ENCODE measurements at places on chromosomes 3 and 15.

DNA sequence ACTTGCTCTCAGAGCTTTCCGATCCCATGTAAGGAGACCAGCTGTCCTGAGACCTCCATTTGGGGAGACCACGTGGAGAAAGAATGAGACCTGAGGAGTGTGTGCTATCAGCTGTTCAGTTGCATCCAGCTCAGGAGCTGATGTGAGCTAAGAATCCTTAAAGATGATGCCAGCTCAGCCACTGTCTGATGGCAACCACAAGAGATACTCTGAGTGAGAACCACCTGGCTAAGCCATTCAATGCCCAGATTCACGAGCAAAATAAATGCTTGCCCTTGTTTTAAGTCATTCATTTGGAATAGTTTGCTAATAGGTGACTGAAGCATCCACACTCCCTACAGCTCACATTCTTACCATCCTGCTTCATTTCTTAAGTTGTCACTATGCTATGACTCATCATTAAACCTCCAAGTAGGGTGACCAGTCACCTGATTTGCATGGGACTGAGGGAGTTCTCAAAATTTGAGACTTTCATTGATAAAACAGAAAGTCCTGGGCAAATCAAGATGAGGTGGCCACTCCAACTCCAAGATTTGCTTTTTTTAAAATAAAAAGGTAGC is 56.4 kb downstream of the SPTSSB start:
- no peak overlapping the region for H3K4me3 ChIP-seq
- no peaks in the 10 kb centered on the region for H3K4me1 ChIP-seq
- H3K36me3 ChIP-seq, result no peaks in the 10 kb centered on the region
- H3K27me3 ChIP-seq, result no peaks in the 10 kb centered on the region

DNA sequence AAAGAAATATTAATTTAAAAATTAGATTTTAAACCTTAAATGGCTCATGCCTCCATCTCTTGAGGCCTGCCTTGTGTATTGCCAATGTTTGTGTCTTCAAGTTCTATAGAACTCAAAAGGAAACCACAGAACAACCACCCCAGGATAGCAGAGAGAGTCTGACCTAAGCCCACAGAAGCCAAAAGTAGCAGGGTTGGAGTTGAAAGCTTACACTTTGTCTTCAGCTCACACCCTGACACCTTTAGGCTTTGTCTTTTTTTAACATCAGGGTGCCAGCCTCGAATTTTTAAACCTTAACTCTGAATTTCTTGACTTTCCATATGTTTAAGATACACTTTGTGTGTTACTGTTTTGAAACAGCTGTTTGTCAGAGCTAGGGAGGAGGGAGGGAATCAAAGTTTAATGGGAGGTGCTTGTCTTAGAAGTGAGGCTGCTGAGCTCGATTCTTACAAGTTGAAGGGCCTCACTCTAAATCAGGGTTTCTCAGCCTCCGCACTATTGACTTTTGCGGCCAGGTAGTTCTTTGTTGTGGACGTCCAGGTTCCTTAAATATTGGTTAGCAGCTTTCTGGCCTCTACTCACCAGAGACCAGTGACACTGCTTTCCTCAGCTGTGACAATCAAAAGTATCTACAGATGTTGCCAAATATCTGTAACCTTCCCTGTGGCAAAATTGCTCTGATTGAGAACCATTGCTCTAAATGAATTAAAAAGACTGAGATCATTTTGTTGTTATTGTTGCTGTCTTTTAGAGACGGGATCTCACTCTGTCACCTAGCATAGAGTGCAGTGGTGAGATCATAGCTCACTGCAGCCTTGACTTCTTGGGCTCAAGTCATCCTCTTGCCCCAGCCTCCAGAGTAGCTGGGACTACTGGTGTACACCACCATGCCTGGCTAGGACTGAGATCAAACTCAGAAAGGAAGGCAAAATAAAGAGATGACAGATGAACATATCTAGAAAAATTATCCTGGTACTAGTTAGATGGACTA is 139.2 kb upstream of the EOMES start:
- no peaks in the 10 kb centered on the region for H3K4me1 ChIP-seq
- no peak for ATAC-seq
- H3K4me3 ChIP-seq, result no peak overlapping the region
- H3K27ac ChIP-seq, result no peak overlapping the region

DNA sequence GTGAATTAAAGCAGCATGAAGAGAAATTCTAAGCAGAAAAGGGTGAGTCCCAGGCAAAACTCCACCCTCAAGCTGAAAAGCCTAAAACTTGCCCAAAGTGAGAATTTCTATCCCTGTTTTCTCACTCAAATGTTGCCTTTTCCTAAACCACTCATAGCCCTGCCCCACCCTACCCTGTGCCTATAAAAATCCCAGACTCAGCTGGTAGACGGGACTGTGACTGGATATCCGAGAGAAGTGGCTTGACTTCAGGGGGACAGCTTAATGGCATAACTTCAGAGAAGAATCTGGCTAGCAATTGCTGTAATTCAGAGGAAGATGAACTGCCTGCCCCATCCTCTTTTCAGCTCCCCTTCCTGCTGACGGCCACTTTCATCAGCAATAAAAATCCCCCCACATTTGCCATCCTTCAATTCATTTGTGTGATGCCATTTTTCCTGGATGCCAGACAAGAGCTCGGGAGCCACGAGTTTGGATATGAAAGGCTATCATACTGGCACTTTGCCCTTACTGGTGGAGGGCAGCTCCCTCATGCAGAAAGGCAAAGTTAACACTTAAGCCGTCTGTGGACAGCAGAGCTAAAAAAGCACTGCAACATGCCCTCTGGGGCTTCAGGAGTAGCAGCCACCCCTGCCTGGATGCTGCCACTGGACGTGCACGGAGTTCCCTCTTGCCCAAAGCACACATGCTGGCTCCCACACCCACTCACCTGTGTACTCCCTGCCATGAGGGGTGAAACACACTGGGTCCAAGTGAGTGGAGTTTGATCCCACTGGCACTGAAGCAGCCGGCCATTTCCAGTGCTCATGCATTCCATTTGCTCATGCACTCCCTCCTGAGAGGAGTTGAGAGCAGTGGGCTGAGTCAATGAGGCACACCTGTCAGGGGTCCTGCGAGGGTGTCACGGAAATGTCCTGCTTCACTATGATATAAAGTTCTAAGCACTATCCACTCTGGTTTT is 670.6 kb downstream of the PLOD2 start:
- no peak for ATAC-seq
- H3K27ac ChIP-seq, result no peak overlapping the region

DNA sequence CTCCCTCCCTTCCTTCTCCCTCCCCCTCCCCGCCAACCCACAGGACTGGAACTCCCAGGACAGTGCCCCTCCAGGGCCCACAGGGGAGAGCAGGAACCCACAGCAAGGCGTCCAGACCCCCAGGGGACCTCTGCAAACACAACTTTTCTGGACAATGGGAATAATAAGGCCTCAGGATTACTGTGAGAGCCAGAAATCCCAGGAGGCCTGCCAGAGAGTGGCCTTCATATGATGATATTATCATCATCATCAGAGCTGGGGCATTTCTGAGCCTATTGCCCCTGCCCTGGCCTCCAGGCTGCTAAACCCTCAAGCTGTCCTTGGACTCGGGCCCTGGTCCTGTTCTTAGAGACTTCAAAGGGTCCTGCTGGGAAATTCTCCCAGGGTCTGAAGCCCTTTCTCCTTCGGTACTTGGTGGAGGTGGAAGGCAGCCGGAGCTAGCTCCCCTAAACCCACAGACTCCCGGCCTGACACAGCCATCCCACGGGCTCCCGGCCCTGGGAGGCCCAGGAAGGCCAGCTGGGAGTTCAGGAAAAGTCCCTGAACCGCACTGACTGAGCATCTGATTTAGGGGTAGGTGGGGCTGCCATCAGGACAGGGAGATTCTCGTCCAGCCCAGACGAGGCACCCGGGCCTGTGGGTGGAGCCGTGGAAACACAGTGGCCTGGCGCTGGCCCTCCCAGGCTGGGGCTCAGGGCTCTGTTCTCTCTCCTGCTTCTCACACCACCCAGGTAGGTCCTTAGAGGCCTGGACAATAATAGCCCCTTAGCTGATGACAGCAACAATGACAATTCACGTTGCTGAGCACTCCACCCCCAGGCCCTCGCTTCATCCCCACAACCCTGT is 4.9 kb downstream of the CALML4 start:
- peaks cover 26% of the 10 kb centered on the region for H3K4me1 ChIP-seq
- no peaks in the 10 kb centered on the region for H3K36me3 ChIP-seq
- H3K4me3 ChIP-seq, result no peak overlapping the region

- peaks cover 14% of the 10 kb centered on the region for H3K4me1 ChIP-seq
- H3K36me3 ChIP-seq, result no peaks in the 10 kb centered on the region
- no peaks in the 10 kb centered on the region for H3K27me3 ChIP-seq
Measured at GRCh38 chr15:61169275-61169903, 59.7 kb downstream of the RORA start.

- peaks cover 19% of the 10 kb centered on the region for H3K4me1 ChIP-seq
- H3K4me3 ChIP-seq, result no peak overlapping the region
- no peaks in the 10 kb centered on the region for H3K27me3 ChIP-seq
- H3K27ac ChIP-seq, result no peak overlapping the region
Measured at GRCh38 chr3:42640771-42641370, 12.6 kb upstream of the ZBTB47 start.

DNA sequence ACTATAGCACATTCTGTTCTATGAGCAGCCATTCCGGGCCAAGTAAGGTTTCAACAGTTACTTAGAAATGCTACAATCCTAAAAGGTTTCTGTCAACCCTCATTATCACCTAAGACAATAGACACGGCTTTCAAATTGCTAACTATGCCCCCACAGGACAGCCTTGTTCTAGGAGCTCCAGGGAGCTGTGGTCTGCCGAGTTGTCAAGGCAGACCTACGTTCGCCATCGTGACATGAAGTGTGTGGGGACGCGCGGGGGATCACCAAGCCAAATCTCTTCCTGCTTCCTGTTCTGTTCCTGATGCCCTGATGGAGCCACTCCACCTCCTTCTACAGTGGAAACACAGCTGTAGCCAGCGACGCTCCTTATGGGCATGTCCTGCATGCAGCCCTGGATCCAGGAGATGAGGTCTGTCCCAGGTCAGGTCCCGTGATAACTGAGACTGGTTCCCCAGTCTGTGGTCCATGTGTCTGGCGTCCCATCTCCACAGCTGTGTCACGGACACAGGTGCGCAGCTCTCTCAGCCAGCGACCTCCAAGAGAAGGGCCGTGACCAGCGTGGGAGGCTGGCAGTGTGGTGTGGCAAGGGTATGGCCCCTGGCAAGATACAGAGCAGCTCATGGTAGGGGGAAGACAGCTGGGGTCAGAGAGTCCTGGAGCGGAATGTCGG is 82.8 kb downstream of the PCSK6 start:
- H3K27ac ChIP-seq, result no peak overlapping the region
- no peaks in the 10 kb centered on the region for H3K36me3 ChIP-seq
- H3K4me3 ChIP-seq, result no peak overlapping the region
- no peaks in the 10 kb centered on the region for H3K27me3 ChIP-seq
- ATAC-seq, result no peak
- no peaks in the 10 kb centered on the region for H3K4me1 ChIP-seq

GRCh38 chr3:58000306-58001085 is 7.7 kb upstream of the FLNB start:
- H3K36me3 ChIP-seq, result no peaks in the 10 kb centered on the region
- ATAC-seq, result no peak
- H3K27ac ChIP-seq, result no peak overlapping the region

GRCh38 chr15:68354268-68354667 is 76.7 kb downstream of the FEM1B start:
- ATAC-seq, result no peak
- no peaks in the 10 kb centered on the region for H3K27me3 ChIP-seq
- no peak overlapping the region for H3K27ac ChIP-seq

- H3K4me3 ChIP-seq, result no peak overlapping the region
- peak; percentile 48 for ATAC-seq
- no peaks in the 10 kb centered on the region for H3K27me3 ChIP-seq
- no peaks in the 10 kb centered on the region for H3K4me1 ChIP-seq
- no peak overlapping the region for H3K27ac ChIP-seq
- H3K36me3 ChIP-seq, result no peaks in the 10 kb centered on the region
Measured at GRCh38 chr3:127753898-127754410, 68.4 kb downstream of the MGLL start.

- no peaks in the 10 kb centered on the region for H3K27me3 ChIP-seq
- no peaks in the 10 kb centered on the region for H3K36me3 ChIP-seq
- no peak overlapping the region for H3K4me3 ChIP-seq
- no peaks in the 10 kb centered on the region for H3K4me1 ChIP-seq
- ATAC-seq, result no peak
Measured at GRCh38 chr15:62618432-62618831, 424.1 kb upstream of the TPM1 start.
